ENCODE measurements at places on chromosomes 3 and 15.
A peak's percentile ranks its signal among the peaks of the same experiment; 100 is the strongest.

GRCh38 chr3:78697426-78697825 lies 1070.4 kb downstream of the ROBO1 start:
- DNase-seq: no peak

DNA sequence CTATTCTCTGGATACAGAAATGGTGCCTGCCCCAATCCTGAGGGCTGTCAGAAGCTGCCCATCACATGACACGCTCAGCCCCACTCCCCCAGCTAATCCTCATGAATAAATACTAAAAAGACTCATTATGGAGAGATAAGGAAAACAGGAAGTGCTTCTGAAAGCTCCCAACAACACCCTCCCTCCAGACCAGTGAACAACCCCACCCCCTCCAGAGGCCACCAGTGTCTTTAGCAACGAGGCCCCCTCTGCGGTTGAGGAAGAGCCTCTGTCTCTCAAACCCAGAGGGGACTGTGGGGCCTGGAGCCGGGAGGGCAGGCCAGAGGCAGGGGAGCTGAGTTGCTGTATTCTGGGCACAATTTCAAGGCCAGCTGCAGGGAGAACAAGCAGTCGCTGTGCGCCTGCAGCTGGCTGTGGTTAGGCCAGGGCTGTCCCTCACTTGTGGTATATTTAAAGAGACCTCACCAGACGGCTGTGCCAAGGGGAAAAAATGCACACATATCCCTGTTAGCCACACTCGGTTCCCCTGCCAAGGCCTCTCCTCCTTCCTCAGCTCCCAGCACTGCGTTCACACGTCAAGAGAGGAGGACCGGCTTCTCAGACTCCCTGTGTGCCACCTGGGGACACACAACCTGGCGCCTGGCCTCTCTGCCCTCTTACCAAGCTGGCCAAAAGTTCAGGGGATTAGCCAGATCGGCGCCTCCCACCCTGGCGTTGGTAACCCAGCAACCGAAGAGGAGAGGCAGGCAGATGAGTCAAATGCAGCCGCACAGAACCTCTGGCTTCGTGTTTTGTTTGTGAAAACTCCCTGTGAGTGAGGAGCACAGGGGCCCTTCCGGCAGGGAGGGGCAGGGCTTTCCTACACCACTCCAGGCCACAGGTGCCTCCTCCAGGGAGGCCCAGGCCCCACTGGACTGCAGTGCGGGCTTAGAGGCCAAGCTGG lies 101.2 kb upstream of the ETV5 start:
- no peak for DNase-seq

DNA sequence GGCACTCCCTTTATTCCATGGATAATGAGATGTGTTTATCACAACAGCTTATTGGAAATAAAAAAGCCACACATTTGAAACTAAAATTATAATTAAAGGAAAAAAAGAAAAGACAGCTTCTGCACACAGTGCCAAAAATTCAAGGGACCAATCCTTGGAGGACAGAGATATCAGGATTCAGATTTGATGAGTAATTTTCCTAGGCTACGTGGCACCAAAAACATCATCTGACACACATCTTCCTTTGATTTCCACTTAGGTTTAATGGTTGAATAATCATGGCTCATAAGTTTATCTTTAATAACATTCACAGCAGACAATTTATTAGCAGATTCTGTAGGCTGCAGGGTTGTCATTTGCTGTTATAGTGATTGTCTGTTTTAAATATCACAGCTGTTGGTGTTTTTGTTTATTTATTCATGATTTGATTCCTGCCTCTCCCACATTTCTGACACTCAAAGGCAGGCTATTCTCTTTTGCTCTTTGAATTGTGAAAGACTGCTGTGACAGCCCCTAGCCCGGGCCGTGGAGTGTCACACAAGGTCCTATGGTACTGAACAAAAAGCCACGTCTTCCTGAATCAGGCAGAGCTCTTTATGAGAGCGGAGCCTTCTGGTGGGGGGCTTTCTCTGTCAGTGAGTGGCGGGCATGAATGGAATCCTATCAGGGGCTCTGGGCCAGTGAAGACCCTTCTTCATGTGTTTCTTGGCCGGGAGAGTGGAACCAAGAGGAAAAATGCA lies 708.5 kb downstream of the SQOR start:
- no peak for DNase-seq

DNA sequence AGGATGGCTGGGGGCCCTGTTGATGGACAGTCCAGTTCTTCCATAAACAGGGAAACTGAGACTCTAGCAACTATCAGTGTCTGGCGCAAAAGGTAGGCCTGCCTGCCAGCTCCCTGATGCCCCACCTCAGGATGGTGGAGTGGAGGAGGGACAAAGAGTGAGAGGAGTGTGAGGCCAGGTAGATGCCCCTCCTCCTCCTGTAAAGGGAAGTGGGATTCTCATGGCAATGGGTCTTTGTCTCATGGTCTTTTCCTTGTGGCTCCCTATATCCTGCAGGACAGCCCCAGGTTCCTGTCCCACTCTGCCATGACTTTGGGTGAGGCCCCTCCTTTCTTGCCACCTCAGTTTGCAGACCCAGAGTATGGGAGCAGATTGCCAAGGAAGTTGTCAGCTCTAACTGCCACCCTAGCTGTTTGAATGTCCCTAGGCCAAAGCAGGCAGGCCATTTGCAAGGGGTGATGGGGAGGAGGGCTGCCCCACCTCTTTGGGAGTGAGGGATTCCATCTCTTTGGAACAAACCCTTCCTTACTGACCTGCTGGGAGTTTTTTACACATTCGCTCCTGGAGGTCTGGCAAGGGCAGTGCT lies 2.8 kb upstream of the DNAH1 start:
- no peak for DNase-seq

GRCh38 chr15:83848315-83849050 lies 194.6 kb downstream of the ADAMTSL3 start:
- no peak for DNase-seq

DNA sequence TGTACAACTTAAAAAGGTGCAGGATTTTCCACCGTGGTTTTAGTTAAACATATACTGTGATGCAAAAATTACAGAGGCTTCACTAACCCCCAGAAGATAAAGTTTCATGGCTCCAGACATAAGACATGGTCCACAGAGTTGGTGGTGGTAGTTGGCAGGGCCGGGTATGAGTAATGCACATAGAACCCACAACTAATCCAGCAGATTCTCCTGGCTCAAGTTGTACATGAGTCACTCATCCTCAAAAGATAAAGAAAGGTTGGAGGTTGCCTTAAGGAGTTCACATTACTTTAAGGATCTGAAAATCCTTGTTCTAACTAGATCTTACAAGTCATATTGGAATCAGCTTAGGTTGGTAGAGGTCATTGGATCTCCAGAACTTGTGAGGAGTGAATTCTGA lies 98.3 kb upstream of the ZBTB20 start:
- DNase-seq: no peak

- DNase-seq: no peak
These were observed 236.6 kb downstream of the SATB1 start for GRCh38 chr3:18188491-18188890.

DNA sequence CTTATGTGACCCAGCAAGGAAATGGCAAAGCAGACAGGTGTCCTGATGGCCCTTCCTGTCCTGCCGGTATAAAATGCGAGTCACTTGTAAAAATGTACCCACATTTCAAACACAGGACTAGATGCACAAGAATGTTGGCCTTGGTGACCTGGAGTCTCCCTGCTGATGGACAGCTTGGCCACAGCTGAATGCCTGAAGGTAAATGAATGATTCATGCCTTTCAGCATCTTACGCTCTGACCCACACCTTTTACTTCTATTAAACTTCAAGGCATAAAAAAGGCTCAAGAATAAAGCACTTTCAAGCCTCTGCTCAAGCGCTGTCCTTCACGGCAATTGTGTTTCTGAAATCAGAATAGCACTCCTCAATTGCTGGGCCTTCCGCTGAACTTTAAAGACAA lies 228.0 kb upstream of the SLCO3A1 start:
- DNase-seq: no peak

- peak; percentile 5 for DNase-seq
These were observed at the start of gene MNS1 for GRCh38 chr15:56464893-56465520. MNS1 (minus strand) TSS chr15:56465137; CDS start chr15:56464972, 165 bp downstream.

DNA sequence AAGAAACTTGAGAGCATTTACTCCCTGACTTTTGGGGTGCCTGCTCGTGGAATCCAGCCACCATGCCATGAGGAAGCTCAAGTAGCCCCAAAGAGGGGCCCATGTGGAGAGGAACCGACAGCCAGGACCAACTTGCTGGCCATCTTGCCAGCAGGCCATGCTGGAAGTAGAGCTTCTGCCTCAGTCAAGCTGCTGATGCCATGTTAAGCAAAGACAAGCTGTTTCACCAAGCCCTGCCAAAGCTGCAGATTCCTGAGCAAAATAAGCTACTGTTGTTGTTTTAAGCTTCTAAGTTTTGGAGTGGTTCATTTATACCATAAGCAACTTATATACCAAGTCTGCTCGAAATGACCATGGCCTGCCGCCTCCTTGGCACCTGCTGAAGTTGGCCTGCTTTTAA lies 14.1 kb downstream of the RFTN1 start:
- no peak for DNase-seq
